Dermis microvascular lymphatic vessel endothelial cell (primary cell): ENCODE measurements at places on chromosomes 7 and 10. TPM values are rescaled to one million over a fixed set of nuclear protein-coding genes. Genes with fewer than 3 reads are reported as not detected.

Gene MMD2
- not detected in 2 replicates for total RNA-seq

Gene ANXA8L1
- total RNA-seq: not detected in 2 replicates

Gene CPA4
- total RNA-seq: not detected in 2 replicates

Gene TMEM178B
- total RNA-seq: under 0.01 TPM in 2 replicates

Gene AMPH
- total RNA-seq: 0.13 TPM in 1 of 2 replicates, not detected in the other

Gene AKR1C4
- total RNA-seq: 0.13 TPM in 1 of 2 replicates, not detected in the other

- DNase-seq: peak; percentile 79
Measured at GRCh38 chr10:43965033-43965917, 316.6 kb upstream of the ZNF32 start.

DNA sequence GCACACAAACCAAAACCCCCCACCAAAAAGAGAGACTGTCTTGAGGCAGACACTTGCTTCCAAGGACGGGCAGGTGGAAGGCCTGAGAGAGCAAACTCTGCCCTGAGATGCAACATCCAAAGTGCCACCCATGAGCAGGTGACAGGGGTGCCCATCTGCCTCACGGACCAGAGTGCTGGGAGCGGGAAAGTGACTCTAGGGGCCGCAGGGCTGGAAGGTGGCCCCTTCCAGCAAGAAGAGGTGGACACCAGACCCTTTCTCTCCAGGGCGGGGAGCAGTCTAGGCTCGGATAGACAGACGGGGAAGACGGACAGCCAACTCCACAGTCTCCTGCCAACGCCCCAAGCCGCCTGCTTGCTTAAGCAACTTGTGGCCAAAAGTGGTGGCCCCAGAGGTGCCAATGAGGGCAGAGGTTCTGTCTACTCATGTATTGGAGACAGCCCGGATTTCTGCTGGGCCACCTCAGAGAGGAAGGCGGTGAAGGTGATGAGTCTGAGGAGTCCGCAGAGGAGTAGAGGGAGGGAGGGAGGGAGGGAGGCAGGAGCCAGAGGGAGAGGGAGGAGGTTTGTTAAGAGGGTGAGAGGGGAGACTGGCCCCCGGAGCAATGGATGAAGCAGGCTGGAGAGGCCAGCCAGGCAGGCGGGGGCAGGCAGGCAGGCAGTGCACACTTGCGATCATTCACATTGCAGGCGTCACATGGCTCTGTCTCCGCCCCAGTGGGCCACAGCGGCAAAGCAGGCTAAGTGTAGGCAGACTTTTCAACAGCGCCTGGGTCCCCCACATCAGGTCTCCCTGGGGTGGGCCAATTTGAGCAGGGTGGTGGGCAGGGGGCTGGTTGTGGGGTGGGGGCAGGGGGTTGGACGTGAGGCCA, 65.6 kb downstream of the SLC29A4 start:
- no peak for DNase-seq

- no peak for DNase-seq
Measured at GRCh38 chr10:13993169-13993568, 337.6 kb downstream of the FRMD4A start.

GRCh38 chr10:13769946-13770345, 183.2 kb downstream of the PRPF18 start:
- no peak for DNase-seq

DNA sequence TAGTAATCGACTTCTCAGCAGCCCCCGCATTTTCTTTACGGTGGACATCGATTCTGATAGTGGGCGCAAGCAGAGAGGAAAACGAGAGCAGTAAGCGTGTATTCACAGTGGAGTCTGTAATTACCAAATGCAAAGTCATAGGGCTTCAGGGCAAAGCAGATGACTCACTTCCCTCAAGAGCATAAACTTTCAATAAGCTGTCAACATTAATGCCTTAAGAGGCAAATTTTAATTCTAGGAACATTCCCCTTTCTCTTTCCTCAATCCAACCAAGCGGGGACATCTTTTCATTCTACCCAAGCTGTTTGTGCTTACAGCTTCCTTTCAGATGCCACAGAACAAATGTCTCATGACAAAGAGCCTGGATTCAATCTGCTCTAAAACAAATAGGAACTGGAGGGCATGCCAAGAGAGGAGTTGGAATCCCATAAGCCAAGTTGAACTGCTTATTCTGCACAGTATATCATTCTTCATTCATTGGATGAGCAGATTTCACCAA, 48.6 kb downstream of the MALSU1 start:
- no peak for DNase-seq

DNA sequence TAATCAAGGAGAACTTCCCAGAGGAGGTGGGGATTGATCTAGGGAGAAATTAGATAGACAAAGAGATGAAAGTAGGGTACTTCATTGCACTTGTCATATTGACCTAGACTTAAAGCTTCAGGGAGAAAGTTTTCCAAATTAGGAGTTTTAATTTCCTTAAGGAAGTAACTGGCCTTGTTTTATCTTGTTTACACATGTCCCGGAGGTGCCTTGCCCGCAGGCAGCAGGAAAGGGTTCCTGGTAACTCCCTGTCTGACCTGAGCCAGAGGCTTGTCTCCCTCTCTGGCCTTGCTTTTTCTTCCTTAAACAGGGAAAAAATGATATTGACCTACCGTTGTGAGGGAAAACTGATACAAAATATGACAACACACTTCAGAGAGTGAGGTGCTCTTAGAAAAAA, 181.6 kb downstream of the EVX1 start:
- no peak for DNase-seq

GRCh38 chr10:6119962-6120361, 31.1 kb downstream of the RBM17 start:
- DNase-seq: no peak

GRCh38 chr7:30437823-30438574, 40.6 kb downstream of the NOD1 start:
- DNase-seq: no peak

DNA sequence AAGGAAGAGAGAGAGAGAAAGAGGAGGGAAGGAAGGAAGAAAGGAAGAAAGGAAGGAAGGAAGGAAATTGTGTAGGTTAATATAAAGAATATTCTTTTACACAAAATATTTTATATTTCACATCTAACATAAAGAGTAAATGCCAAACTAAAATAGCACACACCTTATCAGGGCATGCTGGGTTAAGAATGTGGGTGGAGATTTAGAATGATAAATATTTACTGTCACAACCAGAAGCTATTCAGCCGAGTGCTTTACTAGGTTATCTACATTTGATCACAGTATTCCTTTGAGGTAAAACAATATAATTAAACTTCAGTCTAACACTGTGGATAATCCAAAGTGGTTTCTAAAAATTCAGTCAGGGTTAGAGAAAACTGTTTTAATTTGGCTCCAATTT, 103.3 kb downstream of the SEMA3A start:
- no peak for DNase-seq

- no peak for DNase-seq
Measured at GRCh38 chr10:128465697-128466096, 339.5 kb upstream of the MKI67 start.

DNA sequence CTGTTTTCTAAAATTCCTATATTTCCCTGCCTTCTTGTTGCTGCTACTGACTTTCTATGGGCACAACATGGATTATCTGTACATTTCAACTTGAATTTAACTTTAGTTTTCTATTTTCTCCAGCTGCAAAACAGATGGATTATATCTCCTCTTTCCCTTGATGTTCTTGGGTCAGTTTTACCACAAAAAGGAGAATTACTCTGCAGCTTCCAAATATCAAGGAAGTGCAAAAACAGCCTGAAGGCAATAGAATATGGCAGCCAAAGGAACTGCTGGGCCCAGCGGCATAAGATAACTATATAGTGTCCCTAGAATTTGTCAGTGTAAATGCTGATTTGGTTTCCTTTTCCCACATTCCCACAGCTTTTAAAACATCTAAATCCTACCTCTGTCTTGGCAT, 29.1 kb downstream of the CPED1 start:
- DNase-seq: no peak

GRCh38 chr7:99219185-99219767, 11.4 kb upstream of the KPNA7 start:
- no peak for DNase-seq

DNA sequence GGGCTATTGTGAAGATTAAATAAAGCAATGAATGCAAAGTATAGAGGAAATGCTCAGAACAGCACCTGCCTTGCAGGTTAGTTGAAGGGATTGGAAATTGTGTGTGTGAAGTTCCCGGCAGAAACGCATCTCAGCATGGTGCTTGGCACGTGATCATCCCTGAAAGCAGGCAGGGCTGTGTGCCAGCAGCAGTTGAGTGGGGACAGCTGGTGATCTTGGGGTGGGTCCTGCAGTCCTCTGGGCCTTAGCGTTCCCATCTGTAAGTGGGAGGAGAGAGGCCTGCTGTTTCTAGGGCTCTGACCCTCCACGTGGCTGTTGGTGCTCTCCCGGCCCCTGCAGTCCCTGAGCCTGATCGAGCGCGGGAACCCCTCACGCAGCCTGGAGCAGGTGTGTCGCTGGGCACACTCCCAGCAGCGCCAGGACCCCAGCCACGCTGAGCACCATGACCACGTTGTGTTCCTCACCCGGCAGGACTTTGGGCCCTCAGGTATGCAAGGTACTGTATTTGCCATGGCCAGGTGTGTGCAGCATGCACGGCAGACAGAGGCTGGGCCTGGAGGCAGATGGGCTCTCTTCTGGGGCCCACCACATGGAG, 55.3 kb downstream of the TBATA start:
- no peak for DNase-seq

- DNase-seq: no peak
Measured at GRCh38 chr10:84908491-84908890, 580.1 kb downstream of the CCSER2 start.

GRCh38 chr7:74023786-74024185, 4.2 kb upstream of the ELN start:
- no peak for DNase-seq
